ENCODE measurements at places on chromosomes 5 and 9.

- no peak for DNase-seq
These were observed 64.5 kb downstream of the PRKACG start for GRCh38 chr9:68949271-68950000.

DNA sequence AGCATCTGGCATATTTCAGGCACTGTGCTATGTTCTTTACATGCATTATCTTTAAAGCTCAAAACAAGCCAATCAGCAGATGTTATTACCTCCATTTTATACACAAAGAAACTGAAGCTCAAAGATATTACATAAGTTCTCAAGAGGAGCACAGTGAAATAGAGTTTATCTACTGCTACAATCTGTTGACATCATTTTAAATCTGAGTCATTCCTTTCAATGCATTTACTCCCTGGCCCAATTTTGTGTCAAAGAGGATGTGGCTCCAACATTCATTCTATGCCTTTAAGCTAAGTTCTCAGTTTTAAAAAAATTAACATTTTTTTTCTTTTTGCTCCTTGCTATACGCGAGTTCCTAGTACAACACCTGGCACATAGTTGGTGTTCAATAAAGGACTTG, 486.3 kb upstream of the ZNF462 start:
- no peak for DNase-seq

- no peak for DNase-seq
These were observed 228.9 kb downstream of the FGF10 start for GRCh38 chr5:44160369-44160768.

DNA sequence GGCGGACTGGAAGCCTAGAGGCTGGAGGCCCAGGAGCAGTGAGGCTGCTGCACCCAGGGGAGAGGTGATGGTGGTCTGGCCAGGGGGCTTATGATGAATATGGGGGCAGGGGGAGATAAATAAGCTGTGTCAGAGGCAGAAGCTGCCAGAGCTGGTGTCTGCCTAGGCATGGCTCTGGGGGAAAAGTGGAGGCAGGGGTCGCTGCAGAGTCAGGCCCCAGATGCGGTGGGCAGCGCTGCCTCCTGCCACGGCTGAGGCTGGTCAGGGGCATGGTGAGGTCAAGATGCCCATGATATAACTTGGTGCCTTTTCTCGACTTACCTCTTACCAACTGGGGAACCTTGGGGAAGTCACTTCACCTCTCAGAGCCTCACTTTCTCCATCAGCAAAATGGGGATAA, 51.1 kb downstream of the NSG2 start:
- no peak for DNase-seq

GRCh38 chr9:108272349-108272899, 583.4 kb downstream of the ACTL7B start:
- DNase-seq: no peak

- no peak for DNase-seq
These were observed 18.0 kb downstream of the HTR4 start for GRCh38 chr5:148636353-148636752.

GRCh38 chr5:153746440-153746839, 256.0 kb downstream of the GRIA1 start:
- no peak for DNase-seq

- DNase-seq: no peak
These were observed 72.2 kb downstream of the PTTG1 start for GRCh38 chr5:160493806-160494338.

GRCh38 chr5:72799721-72800120, 16.7 kb upstream of the TNPO1 start:
- no peak for DNase-seq

DNA sequence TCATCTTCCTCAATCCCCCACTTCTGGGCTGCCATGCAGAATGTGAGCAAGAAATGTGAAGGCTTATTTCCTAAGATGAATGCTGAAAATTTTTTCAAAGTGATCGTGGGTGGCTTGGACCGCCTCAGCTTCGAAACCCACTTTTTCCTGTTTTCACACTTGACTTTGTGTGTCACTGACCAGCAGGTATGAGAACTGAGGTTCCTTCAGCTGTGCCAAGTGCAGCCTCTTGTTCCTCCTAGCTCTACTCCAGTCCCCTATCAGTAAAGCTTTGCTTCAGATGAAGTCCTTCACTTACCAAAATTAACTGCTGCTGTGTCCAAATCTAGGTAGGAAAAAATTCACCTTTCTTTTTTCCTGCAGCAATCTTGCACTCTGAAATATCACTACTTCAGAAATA, 382.6 kb downstream of the DTWD2 start:
- DNase-seq: no peak

- no peak for DNase-seq
These were observed 32.1 kb upstream of the SLC6A3 start for GRCh38 chr5:1477341-1477740.

- no peak for DNase-seq
These were observed 105.4 kb downstream of the DMRT2 start for GRCh38 chr9:1155602-1156001.

DNA sequence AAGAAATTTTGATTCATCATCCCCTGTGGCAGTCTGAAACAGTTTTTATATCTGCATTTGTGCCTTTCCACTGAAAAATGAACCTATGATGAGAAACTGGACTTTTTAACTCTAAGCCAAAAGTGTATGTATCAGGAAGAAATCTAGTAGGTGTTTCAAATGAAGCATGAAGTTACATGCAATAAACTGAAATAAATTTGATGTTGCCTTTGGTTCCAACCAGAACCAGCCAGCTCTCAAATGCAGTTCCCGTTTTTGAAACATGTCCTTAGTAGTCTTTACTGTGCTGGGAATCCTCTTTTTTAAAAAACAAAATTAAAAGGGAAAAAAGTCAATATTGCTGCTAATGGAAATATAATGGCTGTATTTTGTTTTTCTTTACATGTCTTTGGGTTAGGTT, 43.9 kb downstream of the HACD4 start:
- no peak for DNase-seq

GRCh38 chr5:170562166-170562874, 58.5 kb downstream of the KCNIP1 start:
- DNase-seq: no peak

- no peak for DNase-seq
These were observed 4.3 kb upstream of the TCOF1 start for GRCh38 chr5:150353032-150353675.

DNA sequence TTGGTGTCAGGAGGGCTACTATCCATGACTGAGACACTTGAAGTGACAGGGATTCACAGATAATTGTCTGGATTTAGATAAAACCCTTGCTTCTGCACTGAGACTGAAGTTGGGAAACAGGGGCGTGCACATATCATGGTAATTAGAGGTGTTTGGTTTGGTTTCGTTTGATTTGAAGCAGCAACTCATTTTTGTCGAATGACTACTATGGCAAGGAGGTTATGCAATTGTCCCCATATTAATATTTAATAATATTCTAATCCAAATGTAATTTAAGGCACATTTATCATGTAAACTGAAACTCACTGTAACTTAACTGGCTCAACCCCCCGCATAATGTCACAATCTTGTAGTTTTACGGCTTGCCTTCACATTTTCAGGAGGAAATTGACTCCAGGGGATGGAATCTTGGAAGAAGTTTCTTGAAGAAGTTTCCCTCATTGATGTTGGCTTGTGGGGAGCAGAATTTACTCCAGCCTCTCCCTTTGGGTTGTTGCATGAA, 12.5 kb downstream of the ZNF366 start:
- no peak for DNase-seq

DNA sequence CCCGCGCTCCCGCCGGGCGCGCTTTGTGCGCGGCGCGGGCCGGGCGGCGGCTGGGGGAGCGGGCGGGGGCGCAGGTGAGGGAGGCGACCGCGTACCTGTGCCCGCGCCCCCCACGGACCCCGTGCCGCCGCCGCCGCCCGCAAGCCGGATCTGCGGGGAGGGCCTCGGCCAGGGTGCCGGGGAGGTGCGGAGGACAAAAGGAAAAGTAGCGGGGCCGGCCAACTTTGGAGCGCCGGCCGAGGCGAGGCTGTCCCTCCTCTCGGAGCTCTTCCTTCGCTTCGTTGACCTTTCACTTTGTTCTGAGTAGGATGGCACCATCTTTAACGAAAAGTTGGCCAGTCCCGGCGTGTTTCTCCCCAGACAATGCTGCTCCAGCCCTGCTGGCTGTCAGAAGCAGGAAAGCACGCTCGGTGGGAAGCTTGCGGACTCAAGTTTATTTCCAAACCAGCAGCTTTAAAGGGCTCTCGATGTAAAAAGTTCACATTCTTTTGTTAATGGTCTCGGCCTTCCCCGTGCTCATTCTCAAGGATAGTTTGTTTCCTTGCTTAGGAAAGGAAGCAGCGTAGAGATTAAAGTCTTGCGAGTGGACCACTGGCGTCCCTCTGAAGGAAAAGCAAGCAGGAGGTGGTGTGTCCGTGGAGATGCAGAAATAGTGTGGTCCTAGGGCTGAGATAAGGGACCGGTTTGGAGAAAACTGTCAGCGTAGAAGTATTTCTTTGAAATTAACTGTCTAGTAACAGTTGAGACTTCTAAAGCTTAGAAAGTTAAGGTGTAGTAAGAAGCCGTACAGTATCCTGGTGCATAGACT, 639 bp downstream of the EHMT1 start:
- DNase-seq: peak; percentile 42

GRCh38 chr5:148996270-148996669, 66.6 kb downstream of the SH3TC2 start:
- no peak for DNase-seq

DNA sequence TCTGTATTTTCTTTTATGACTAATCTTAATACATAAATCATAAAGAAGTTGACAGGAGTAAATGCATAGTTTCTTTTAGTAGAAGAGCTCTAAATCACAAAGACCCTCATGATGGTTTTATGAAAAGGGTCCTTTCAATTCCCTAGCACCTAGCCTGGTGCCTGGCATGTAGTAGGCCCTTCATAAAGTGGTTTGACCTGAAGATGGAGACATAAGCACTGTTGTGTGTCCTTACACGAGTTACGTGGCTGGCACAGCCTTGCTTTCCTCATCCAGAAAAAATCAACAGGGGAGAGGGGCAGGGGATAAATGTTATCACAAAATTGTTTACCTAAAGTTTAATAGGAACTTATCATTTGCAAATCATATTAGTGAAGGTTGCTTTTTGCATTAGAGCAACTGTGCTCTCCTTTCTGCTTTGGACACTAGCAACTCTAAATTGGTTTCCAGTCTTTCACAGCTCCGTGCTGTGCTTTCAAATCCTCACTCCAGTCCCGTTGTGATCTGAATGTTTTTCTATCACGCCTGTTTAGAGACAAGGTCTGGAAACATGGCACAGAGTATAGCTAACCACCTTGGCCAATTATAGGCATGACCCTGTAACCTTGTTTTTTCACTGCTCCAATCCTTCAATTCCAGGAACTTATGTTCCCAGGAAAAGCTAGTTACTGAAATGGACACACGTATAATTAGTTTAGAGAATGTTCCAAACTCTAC, 55.7 kb downstream of the ARL15 start:
- no peak for DNase-seq

- no peak for DNase-seq
These were observed 182.8 kb upstream of the SLC27A6 start for GRCh38 chr5:128782446-128782845.

DNA sequence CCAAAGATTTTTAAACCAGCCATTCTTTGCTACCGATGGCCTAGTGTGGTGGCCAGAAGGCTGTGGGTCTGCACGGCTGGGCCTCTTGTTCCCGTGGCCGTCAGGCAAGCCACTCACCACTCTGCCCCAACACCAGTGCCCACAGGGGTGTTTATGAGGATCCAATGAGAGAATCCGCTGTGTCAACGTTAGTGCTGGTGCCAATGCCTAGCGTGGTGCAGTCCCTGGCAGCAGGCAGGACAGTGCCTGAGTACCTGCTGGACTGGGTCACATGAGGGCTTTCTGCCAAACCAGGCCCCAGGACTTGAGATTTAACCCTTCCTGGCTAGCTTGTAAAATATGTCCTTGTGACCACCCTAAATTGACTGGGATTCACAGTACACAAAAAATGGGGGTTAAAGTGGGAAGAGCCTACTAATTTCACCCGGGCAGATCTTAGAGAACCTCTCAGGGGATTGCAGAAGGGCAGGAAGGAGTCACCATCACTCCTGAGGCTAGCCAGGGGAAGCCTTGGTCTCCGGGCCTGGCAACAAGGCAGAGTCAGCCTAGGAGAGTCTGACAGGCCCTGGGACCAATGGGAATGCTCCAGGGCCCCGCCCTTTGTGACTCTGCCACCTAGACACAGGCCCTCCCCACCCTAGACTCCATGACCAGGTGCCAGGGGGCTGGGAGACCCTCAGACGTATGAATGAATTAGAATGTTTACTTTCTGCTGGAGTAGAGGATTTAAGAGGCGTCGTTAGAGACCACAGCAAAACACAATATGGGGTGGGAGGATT, 63.2 kb upstream of the FSTL4 start:
- no peak for DNase-seq

DNA sequence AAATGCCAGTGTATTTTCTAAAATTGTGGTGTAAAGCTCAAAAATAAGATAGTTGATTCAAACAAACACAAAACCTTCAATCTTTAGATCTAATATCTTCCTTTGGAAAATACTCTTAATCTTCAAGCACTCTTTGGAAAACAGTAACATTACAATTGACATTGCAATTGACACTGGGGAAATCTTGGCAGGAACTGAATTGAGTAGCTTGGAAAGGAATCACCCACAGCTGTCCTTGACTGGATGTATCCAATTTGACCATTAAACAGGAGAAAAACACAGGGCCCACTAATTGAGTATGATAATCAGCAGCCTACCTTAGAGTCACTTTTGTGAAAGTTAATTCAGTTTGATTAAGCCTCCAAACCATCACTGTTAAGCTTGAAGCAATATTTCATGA, 776.7 kb downstream of the DTWD2 start:
- no peak for DNase-seq

- no peak for DNase-seq
These were observed 221.6 kb upstream of the CTNND2 start for GRCh38 chr5:12125895-12126294.

DNA sequence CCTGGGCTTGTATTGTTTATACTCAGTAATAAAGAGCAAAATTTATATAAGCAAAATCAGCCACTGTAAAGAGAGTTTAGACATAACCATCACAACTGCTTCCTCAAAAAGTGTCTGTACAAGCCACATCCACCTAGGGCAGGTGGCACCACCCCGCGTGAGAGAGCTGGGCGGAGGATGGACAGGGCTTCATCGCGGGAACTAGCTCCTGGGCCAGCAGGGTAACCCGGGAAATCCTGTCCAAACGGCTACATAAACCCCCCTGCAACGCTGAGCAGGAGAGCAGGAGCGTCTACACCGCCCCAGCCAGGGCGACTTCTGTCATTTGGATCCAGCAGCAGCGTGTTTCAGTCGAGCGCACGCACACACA, 1.3 kb downstream of the SLC6A3 start:
- peak; percentile 14 for DNase-seq

DNA sequence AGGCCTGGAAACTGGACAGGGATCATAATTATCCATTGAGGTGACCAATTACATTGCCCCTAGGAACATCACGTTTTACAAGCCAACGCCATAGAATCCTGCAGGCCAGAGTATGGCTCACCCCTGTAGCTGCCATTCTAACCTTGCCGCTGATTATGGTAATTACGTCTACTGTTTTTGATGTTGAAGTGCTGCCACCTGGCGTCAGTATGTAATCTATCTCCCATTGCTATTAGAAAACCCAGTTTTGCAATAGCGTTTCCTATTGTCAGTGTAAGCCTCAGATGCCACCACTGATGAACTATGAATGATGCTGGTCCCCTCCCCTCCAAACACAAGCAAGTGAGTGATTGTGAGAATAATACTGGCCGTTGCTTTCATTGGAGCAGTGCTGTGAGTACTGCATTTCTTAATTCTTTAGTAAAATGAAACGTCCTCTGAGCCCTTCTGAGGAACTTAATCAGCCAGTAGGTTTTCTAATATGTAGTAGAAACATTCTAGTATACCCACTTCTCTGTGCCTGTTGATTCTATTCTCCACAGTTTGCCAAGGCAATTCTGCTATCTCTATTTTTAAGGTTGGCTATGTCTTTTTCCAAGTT, 100.5 kb upstream of the NMUR2 start:
- DNase-seq: no peak

GRCh38 chr5:143920772-143921171, 108.8 kb downstream of the HMHB1 start:
- DNase-seq: no peak

Data from activated B cell treated with CpG ODN at 0.5 μM for 24 hours (primary cell).